ENCODE measurements at places on chromosomes 11 and 22. TPM values are rescaled to one million over a fixed set of nuclear protein-coding genes. Genes with fewer than 3 reads are reported as not detected.

CADM1 gene
- total RNA-seq: 2.9 TPM

ISX gene
- not detected for total RNA-seq

HORMAD2 gene
- total RNA-seq: not detected

DEFB131B gene
- total RNA-seq: not detected

TMEM223 gene
- 22.6 TPM for total RNA-seq

KDM2A gene
- 60.6 TPM for total RNA-seq

APOL4 gene
- 10.6 TPM for total RNA-seq

JHY gene
- total RNA-seq: 12.1 TPM

Data from subcutaneous adipose tissue (tissue), 4 donors.